ENCODE measurements at places on chromosomes 1 and 21.

GRCh38 chr1:37663426-37664000 is 28.8 kb upstream of the CDCA8 start:
- H3K27me3 ChIP-seq, result peaks cover 71% of the 10 kb centered on the region
- DNase-seq, result no peak
- no peaks in the 10 kb centered on the region for H3K4me1 ChIP-seq
- no peaks in the 10 kb centered on the region for H3K36me3 ChIP-seq
- H3K4me3 ChIP-seq, result no peak overlapping the region

DNA sequence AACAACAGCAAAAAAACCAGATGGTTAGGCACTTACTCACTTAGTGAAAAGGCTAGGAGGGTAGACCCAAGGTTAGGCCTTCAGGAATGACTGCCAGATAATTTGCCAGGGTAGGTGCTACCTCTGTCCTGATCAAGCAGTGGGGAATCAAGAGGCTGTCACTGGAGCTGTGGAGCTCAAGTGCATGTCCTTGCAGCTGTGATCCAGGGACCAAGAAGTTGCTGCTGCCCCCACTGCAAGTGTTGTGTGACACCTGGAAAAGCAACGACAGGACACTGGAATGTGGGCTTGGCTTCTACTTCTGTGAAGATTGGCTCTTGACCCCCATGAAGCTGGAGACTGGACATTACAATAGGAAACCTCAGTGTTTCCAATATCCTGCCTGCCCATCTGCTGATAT is 72.1 kb downstream of the PEX14 start:
- H3K27ac ChIP-seq, result no peak overlapping the region
- peaks cover 5% of the 10 kb centered on the region for H3K4me1 ChIP-seq
- DNase-seq, result no peak
- H3K4me3 ChIP-seq, result no peak overlapping the region
- H3K27me3 ChIP-seq, result no peaks in the 10 kb centered on the region

DNA sequence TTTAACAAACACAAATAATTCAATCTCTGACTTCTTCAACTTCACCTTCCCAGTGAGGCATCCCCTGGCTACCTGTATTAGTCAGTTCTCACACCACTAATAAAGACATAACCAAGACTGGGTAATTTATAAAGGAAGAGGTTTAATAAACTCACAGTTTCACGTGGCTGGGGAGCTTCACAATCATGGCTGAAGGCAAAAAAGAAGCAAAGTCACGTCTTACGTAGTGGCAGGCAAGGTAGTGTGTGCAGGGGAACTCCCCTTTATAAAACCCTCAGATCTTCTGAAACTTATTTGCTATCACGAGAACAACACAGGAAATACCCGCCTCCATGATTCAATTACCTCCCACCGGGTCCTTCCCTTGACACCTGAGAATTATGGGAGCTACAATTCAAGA is 478.5 kb downstream of the ADGRL2 start:
- no peak for DNase-seq
- H3K27me3 ChIP-seq, result no peaks in the 10 kb centered on the region
- H3K27ac ChIP-seq, result no peak overlapping the region
- no peaks in the 10 kb centered on the region for H3K36me3 ChIP-seq
- H3K4me1 ChIP-seq, result no peaks in the 10 kb centered on the region

- DNase-seq, result no peak
- H3K4me1 ChIP-seq, result no peaks in the 10 kb centered on the region
- H3K4me3 ChIP-seq, result no peak overlapping the region
- no peaks in the 10 kb centered on the region for H3K36me3 ChIP-seq
- H3K27ac ChIP-seq, result no peak overlapping the region
- H3K27me3 ChIP-seq, result no peaks in the 10 kb centered on the region
Measured at GRCh38 chr1:204660509-204660908, 25.0 kb downstream of the LRRN2 start.

- H3K4me3 ChIP-seq, result no peak overlapping the region
- H3K4me1 ChIP-seq, result peaks cover 4% of the 10 kb centered on the region
- no peaks in the 10 kb centered on the region for H3K27me3 ChIP-seq
- DNase-seq, result no peak
Measured at GRCh38 chr1:155105604-155106011, 22.1 kb upstream of the EFNA1 start.

DNA sequence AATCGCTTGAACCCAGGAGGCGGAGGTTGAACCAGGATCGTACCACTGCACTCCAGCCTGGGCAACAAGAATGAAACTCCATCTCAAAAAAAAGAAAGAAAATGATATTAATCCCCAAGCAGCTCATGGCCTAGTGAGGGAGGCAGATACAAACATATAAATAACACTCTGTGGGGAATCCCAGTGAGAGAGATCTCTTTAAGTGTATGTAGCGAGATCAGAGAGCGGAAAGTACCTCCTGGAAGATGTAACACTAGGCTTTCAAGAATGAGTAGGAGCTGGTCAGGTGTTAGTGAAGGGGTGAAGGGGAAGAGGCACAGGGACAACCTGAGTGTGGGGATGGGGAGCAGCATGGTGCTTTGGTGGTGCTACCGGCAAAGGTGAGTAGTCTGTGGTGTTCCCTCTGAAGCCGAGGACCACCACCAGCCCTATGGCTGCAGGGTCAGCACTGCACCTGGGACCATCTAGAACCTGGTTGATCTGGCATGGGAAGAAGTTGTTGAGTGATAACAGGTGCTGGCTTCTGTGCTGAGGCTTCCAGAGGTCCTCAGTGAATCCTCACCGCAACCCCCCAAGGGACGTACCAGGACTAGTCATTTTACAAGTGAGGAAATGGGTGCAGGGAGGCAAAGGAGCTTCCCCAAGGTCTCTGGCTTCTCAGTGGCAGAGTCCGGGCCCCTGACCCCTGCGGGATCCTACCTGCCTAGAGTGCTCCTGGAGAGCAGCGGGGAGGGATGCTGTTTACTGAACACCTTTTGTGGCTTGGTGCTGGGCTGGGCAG is 367.6 kb upstream of the VAMP3 start:
- no peaks in the 10 kb centered on the region for H3K27me3 ChIP-seq
- H3K4me3 ChIP-seq, result no peak overlapping the region
- no peak for DNase-seq
- no peaks in the 10 kb centered on the region for H3K4me1 ChIP-seq
